Activated T-helper 1 cell treated with anti-CD3 and anti-CD28 coated beads, Interleukin-12 subunit alpha, Interleukin-12 subunit beta, Interleukin-2, Interleukin-4 antibody, amounts not matched to agents 30 ng/mL and 10 ng/mL and 1 ng/mL, durations not matched to agents 14 hours and 24 hours and 36 hours (primary cell): ENCODE measurements at places on chromosomes 1 and 21. TPM values are rescaled to one million over a fixed set of nuclear protein-coding genes. Genes with fewer than 3 reads are reported as not detected.

DNA sequence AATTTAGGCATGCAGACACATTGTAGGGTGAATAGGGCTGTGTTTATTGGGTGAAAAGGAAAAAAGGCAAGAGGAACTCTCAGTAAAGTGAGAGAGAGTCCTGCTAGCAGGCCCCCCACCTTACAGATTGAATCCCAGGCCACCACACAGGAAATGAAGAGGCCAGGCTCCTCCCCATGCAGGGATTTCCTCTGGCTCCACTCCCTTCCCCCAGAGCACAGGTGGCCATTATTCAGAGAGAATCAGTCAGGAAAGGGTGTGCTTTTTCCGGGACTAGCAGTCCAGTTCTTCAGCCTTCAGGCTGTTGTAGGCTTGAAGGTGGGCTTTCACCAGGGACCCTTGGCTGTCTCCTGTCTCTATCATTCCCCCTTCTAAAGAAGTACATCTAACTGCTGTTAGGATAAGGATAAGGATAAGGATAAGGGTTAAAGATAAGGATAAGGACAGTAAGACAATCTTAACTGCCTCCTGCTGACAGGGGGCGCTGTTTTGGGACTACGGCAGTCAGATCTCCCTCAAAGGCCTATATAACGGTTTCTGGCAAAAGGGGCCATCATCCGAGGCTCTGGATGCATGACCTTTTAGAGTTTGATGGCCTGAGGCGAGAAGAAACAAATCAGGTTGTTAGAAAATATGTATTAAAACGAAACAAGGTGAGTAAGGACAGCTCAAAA lies 26.3 kb downstream of the ZNF648 start:
- no peak for DNase-seq

The MYCBP gene
- 38.4 and 39.7 TPM in 2 replicates for total RNA-seq

- no peak for DNase-seq
Observed at GRCh38 chr1:45658171-45658570, 28.2 kb downstream of the GPBP1L1 start.

The CHODL gene
- not detected in 2 replicates for total RNA-seq

The ADPRS gene
- 32.6 and 33.6 TPM in 2 replicates for total RNA-seq

DNA sequence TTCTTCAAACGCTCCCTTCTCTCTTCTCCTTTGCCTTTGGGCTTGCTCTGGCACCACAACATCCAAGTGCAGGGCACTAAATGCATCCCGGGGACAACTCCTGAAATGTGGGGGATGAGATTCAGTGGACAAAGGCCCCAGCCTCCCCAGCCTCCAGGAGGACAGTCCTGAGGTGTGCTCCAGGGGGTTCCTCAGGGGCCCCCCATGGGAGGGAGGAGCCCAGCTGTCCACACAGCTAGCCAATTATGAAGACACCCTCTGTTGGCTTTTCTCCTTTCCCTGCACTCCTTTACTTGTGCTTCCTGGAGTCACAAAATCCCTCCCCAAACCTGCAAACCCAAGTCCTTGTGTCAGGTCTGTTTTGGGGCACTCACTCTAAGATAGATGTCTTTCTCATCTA lies 735.4 kb downstream of the PTPRU start:
- DNase-seq: no peak

The KIF17 gene
- not detected in 2 replicates for total RNA-seq

The CELA2A gene
- total RNA-seq: not detected in 2 replicates

The FOXO6 gene
- not detected in 2 replicates for total RNA-seq

- DNase-seq: no peak
Observed at GRCh38 chr1:18651713-18652112, 21.1 kb downstream of the PAX7 start.

GRCh38 chr1:6212193-6212959 lies 6.5 kb downstream of the RNF207 start:
- no peak for DNase-seq

GRCh38 chr1:181712711-181713110 lies 229.4 kb downstream of the CACNA1E start:
- DNase-seq: no peak

The TMPRSS15 gene
- total RNA-seq: not detected in 2 replicates

GRCh38 chr1:209633335-209633997 lies 18.8 kb downstream of the LAMB3 start:
- no peak for DNase-seq

DNA sequence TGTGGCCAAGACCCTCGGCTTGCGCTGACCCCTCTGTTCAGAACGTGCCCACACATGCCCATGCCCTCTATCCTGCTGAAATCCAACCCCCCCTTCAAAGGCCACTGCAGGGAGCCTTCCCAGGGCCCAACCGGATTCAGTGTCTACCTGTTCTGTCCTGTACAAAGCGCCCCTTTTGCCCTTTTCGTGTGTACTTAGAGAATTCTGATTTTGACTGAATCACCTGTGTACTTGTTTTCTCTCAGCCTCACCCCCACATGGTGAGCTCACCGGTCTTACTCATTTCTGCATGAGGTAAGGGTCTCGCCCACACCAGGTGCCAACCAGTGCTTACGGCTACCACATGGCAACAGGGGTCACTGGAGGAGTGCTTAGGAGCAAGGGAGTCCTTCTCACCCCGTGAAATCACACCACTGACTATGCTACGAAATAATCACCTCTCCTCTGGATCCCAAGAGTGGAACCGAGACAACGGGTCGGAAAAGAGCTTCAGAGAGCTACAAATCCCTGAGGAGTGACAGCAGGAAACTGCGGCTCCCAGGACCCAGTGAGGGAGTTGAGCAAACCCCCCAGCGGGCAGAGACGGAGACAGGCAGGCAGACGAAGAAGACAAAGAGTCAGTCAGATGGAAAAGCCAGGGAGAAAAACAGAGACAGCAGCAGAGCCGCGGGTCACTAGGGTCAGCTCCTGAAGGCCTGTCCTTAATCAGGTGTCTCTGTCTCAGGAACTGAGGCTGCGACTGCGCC lies 2.1 kb upstream of the S100A2 start:
- no peak for DNase-seq

- peak; percentile 68 for DNase-seq
Observed at GRCh38 chr21:44927587-44928461, 7.1 kb upstream of the ITGB2 start.

DNA sequence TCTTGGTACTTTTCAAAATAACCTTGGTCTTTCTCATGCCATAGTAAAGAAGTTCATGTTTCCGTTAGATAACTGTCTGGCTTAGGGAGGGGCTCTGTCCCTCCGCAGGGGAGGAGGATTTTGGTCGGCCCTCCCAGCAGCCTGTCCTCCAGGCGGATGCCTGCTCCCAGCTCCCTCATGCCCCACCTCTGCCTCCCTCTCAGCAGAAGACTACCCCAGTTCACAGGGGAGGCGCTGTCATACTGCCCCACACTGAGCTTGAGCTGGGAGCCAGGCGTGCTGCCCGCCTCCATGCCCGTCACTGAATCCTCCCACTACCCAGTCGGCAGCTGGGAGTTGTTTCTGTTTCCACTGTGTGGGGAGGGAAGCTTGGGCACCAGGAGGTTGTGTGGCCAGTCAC lies 127.3 kb downstream of the CAMTA1 start:
- DNase-seq: no peak

The AMY1C gene
- not detected in 2 replicates for total RNA-seq

The TLR5 gene
- not detected in 2 replicates for total RNA-seq

DNA sequence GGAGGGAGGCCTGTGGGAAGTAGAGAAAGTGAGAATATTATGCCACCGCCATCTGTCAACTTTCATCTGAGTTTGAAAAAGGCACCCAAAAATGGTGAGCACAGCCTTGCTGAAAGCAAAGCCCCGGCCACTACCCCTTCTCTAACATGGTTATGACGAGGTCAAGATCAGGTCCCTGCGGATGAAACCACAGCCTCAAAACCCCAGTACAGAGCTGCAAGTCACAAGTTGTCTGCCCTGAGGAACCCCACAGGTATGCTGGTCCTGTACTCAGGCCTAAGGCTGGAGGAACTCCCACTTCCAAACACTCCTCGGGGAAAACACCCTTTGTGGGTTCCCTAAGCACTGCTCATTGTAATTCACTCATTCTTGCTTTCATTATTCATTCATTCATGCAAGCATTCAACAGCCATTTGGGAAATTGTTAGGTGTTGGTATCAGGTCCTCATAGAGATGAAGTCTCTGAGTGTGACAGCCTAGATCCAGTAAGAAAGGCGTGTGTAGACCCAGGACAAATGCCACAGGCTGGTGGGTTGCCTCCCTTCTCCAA lies 216.6 kb upstream of the EDN2 start:
- no peak for DNase-seq
